ENCODE measurements at places on chromosomes 2 and 18. TPM values are rescaled to one million over a fixed set of nuclear protein-coding genes. Genes with fewer than 3 reads are reported as not detected.

DNA sequence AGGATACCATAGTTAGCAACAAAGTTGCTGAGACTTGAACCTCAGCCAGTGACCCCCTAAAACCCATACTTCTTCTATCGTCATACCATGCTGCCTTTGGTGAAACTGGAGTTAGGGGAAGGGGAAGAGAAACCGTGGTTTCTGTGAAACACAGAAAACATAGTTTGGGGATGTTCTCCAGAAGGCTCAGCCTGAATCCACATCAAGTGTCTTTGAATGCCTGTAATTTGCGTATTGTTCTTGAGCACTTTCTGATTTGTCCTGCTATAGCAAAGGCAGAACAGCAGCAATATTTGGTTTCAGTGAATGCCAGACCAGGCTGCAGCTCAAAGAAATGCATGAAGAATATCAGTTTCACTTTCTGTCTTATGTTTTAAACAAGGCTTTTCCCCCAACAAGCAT lies 258.7 kb downstream of the TTC32 start:
- no peak for DNase-seq

DNA sequence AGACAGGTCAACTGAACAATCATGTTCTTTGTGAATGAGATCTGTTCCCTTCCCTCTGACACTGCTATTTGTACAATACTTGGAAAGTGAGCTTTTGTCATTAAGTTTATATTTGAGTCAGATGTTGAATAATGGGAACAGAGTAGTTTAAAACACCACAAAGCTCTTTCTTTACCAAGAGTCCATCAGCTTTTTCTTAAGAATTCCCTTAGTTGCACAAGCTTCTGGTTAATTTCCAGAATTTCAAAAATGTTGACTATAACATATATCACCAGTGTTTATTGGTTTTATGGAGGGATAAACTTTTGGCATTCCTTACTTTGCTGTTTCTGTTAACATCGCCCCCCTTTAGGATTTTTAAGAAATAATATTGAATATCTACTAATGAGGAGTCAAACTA lies 403.7 kb downstream of the CCDC85A start:
- no peak for DNase-seq

- no peak for DNase-seq
Measured at GRCh38 chr18:68667121-68667520, 47.8 kb downstream of the TMX3 start.

The ABCB11 gene
- polyA plus RNA-seq: not detected

The RAD51AP2 gene
- not detected for polyA plus RNA-seq

The ALKAL2 gene
- polyA plus RNA-seq: not detected

DNA sequence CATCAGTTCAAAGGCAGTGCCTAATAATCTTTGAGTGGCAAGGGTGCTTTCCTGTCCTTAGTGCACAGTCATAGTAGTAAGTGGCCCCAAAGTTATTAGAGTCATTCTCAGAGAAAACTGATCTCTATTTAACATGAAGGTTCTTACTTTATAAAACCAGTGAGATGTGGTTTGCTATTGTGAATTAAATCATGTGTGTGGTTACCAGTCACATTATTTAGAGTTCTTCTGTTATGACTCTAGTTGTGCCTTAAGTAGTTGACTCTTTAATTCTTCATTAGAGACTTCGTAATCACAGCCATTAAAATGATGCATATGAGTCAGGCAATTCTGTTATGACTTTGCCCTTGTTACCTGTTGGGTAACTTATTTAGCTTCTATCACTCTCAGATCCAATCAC lies 1392.9 kb upstream of the ACVR2A start:
- no peak for DNase-seq

DNA sequence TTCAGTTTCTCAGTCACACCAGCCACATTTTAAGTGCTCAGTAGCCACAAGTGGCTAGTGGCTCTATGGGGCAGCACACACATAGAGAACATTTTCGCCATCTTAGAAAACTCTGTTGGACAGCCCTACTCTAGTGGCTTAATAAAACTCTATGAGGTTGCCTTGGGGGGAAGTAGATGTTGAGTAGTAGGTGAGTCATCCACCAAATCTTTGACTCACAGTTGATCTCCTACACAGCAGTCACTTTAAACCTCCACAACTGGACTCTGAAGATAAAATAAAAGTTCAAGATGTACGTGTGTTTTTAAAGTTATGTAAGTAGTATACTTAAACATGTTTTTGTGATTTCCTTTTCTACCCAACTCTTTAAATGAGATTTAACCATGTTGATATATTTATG lies 379.0 kb downstream of the SETBP1 start:
- DNase-seq: no peak

- DNase-seq: no peak
Measured at GRCh38 chr2:150735894-150736498, 248.5 kb upstream of the RND3 start.

- no peak for DNase-seq
Measured at GRCh38 chr2:143742581-143742980, 613.4 kb downstream of the ARHGAP15 start.

DNA sequence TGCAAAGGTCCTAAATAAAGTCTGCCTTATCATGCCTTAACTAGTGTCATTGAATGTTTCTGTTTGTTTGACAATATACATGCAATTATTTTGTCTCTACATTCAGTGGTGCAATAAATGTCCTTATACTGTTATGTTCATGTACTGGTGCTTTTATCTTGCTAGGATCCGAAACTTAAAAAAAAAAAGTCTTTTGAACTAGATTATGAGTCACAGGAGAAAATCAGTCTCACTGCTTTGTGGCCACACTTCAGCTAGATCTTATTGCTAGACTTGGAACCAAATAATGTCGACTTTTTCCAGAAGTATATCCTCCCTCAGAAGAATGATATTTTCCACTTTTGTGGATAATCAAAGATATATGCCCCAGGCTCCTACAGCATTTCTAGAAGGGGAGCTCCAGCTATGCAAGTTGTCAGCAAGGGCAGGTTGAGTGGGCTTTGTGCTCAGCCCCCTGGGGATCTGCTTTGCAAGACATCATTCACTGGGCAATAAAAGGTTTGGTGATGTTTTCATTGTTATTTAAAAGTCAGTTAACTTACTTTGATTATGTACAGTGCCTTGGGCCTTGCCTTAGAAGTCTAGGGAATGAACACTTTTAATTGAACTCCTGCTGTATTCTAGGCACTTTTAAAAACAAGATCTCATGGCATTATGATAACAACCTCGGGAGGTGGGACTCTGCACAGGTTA lies 157.1 kb upstream of the LRRTM1 start:
- no peak for DNase-seq

The NTSR2 gene
- polyA plus RNA-seq: not detected

GRCh38 chr18:6449213-6449612 lies 34.5 kb upstream of the L3MBTL4 start:
- DNase-seq: no peak

GRCh38 chr18:78875778-78876650 lies 103.6 kb upstream of the SALL3 start:
- no peak for DNase-seq

The OSR1 gene
- not detected for polyA plus RNA-seq

The RSAD2 gene
- polyA plus RNA-seq: 8.2 TPM

GRCh38 chr2:1632510-1632909 lies 111.8 kb downstream of the PXDN start:
- DNase-seq: no peak

DNA sequence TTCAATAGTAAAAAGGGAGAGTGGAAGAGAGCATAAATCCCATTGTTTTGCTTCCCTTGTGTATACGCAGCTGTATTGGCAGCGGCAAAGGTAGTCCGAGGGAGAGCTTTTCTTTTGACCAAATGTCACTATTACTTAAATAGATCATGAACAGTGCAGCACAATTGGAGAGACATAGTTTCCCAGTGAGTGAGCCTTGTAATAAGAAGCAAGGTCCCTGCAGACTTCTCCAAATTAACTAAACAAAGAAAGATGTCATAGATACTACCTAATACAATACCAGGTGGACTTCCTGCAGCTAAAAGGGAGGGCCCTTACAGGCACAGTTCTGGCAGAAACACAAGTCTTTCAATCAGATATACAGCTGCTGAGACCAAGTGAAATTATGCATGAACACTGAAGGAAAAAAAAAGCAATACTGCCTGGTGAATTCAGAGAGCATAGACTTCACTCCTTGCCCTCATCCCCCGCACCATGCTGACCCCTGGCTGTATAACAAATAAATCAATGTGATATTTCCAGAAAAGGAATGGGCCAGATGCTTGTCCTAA lies 404.7 kb upstream of the CDH2 start:
- no peak for DNase-seq

- DNase-seq: no peak
Measured at GRCh38 chr2:42178335-42178734, 9.2 kb downstream of the EML4 start.

The KCNJ13 gene
- polyA plus RNA-seq: not detected

DNA sequence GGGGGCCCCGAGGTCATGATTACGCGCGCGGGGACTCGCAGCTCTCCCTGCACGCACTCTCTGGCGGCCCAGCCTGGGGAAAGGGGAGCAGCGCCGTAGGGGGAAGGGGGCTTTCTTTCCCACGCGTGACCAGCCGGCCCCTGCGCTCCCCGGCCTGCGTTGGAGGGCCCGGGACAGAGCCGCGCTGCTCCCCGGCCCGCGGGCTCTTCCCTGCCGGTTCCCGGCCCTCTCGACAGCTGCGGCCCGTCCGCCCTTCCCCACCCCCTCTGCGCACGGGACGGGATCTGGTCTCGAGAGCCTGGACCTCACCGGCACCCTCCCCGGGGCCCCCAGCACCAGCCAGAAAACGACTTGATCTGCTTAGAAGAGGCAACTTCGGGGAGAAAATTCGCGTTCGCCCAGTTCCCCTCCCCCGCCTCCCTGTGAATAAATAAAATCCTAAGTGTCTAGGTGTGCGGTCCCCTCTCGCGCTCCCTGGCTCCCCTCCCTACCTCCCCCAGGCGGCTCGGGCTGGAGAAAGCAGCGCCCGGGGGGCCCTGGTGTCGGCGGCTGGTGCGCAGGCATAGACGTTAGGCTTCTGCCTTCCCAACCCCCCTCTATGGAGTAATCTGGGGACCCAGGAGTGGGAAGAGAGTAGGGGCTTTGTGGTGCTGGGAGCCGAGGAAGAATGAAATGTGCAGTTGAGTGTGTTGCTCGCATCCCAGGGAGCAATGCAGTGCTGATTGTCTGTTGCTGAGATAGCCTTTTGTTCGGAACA lies 803 bp upstream of the FIGN start:
- DNase-seq: no peak

GRCh38 chr2:53913721-53914120 lies 54.0 kb upstream of the GPR75 start:
- peak; percentile 18 for DNase-seq

DNA sequence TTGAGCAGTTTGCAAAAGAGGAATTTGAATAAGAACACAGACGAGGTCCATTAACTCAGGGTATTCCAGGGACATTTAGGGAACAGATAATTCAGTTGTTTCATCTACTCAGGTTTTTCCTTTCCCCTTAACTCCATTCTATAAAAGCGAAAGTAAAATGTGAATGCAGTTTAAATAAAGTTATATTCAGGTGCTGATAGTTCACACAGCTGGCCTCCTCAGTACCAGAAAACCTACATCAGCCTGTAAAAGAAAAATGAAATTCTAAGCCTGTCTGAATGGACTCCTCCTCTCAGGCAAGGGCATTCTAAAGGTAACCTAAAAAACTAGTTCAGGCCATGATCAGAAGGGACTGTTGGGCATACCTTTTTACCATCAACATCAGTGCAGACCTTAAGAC lies 873.8 kb downstream of the SUCLG1 start:
- DNase-seq: no peak

All from naive thymus-derived CD4-positive, alpha-beta T cell (primary cell).